ENCODE measurements at places on chromosomes 7 and 10.

GRCh38 chr10:59873896-59874295, 32.5 kb downstream of the CCDC6 start:
- no peak for DNase-seq

DNA sequence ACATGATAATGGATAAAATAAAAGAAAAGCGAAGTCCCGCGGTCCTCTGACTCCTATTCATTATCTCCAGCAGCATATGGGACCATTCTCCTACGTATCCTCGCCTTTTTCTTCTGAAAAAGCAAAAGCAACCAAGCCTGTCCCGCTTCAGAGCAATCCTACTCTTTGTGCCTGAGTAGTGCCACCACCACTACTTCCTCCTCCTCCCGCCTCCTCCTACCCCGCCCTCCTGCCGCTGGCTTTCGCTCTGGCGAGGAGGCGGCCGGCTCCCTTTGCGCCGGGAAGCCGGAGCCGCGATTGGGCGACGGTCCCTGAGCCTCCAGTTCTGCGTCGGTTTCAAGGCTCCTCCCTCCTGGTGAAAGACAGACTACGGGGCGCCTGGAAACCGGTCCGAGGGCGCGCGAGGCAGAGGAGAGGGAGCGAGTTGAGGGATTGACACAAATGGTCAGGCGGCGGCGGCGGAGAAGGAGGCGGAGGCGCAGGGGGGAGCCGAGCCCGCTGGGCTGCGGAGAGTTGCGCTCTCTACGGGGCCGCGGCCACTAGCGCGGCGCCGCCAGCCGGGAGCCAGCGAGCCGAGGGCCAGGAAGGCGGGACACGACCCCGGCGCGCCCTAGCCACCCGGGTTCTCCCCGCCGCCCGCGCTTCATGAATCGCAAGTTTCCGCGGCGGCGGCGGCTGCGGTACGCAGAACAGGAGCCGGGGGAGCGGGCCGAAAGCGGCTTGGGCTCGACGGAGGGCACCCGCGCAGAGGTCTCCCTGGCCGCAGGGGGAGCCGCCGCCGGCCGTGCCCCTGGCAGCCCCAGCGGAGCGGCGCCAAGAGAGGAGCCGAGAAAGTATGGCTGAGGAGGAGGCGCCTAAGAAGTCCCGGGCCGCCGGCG, at the start of gene FZD1:
FZD1 (plus strand) TSS at position 388 of the 878 bp plus-strand sequence; CDS start at position 836, 448 bp downstream.
- peak; percentile 91 for DNase-seq

DNA sequence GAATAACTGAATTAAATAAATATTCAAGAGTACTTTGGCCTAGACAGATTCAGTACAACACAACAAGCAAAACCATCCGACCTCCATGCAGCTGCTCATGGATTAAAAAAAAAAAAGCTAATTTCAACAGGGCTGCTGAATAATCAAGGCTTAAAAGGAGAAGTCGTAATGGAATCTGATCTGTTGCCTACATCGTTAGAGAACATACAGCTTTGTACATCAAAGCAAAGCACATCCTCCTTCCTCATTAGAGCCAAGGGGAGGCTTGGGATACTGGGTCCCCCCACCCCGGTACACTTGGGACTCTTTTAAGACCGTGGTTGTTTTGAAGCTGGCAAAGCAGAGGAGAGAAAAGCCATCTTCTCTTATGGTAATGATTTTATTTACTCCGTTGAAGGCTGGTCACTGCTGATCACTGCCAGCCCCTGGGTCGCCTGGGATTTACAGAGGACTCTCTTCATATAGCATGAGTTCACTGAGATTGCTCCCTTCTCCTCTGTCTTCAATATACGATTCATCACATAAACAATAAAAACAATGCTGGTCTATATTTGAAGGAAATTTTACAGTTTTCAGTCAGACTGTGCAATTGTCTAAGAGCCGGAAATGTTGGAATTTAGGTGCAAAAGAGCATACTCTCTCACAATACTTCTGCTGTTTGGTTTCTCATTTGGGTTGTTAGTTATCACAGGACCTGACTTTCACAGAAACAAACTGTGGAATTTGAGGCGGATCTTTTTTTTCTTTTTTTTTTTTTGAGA, 148.8 kb downstream of the FAM107B start:
- DNase-seq, result no peak

- DNase-seq, result no peak
Measured at GRCh38 chr7:100589341-100589947, 3.3 kb downstream of the FBXO24 start.
